ENCODE measurements at places on chromosomes 3 and 15. TPM values are rescaled to one million over a fixed set of nuclear protein-coding genes. Genes with fewer than 3 reads are reported as not detected.

DNA sequence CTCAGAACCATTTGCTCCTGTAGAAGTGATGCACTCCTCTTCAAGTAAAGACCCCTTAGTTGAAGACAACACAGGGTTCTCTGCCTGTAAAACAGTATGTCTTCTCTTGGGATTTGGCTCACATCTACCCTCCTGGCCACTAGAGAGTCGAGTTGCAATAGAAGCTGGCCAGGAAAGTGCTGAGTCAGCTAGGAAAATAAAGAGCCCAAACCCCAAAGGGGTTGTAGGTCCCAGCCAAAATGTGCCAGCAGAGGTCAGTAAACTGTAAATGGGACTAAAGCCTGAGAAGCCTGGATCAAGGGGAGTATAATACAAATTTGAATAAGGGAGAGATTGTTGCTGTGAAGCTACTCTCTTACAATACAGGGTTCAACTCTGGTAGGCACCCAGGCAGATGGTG lies 37.2 kb upstream of the THBS1 start:
- no peak for ATAC-seq

DNA sequence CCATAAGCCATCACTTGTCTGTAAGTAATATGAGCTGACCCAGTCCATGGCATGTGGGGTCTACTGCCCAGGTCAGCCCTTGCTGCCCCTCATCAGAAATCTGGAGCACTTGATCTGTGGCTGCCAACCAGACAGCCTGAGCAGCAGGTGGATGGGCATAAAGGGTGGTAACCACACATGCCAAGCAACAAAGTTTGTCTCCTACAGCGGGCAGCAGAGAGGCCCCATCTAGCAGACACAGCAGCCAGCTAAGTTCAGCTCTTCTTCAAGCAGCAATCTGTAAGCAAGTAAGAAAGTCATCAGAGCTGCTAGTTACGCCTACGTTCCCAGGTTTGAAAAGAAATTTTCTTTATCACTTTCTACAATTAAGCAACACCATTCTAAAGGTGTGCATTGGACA lies 27.9 kb downstream of the CHCHD4 start:
- ATAC-seq: no peak

DNA sequence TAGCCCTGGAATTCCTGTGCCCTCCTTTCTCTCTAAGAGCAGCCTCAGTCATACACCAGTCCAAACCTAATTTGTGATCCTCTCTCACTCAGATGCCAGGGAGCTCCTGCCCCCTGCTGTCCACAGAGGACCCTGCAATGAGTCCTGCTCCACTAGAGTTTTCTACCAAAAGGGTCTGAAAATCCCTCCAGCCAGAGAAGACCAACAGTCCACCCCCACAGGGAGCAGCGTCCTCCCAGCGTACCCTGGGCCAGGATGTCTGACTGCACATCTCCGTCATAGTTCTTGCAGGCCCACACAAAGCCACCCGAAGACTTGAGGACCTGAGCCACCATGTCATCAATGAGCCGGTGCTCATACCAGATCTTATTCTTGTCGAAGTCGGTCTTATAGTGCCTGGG lies 15.4 kb downstream of the IDH2 start:
- ATAC-seq: peak; percentile 63

- no peak for ATAC-seq
Observed at GRCh38 chr15:56739964-56740640, 6.8 kb upstream of the ZNF280D start.

The DUOX2 gene
- total RNA-seq: 29.3 TPM

DNA sequence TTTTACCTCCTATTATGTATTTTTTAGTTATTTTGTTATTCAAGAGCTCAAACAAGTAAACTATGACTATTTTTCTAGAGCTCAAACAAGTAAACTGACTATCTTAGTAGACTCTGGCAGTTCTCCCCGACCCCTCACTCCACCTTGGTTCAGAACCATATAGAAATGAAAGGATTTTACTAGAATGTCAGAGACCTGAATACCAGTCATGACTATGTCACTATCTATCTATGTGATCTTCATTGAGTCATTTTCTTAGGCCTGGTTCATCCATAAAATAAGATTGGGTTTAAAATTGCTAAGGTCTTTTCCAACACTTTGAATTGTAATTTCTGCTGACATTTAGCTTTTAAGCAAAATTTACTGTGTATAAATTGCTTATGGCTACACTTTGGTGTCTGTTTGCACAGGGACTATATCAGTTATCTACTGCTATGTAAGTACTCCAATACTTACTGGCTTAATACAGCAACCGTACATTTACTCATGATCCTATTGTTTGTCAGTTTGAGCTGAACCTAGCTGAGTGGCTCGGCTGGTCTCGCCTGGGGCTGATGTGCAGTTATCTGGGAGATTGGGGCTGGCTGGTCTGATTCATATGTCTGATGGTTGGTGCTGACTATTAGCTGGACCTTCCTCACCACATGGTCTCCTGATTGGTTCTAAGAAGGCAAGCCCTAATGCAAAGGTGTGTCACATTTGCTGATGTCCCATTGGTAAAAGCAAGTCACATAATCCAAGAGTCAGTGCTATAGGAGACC lies 37.0 kb downstream of the RASA2 start:
- ATAC-seq: no peak

The GOLGA6B gene
- not detected for total RNA-seq

- ATAC-seq: no peak
Observed at GRCh38 chr3:124599147-124599765, 131.0 kb upstream of the UMPS start.

The CHRNA5 gene
- total RNA-seq: 4.3 TPM

The GOLGA6L7 gene
- not detected for total RNA-seq

- peak; percentile 58 for ATAC-seq
Observed at GRCh38 chr15:66240240-66240794, 13.2 kb downstream of the MEGF11 start.

The ITGA11 gene
- total RNA-seq: 0.48 TPM
